NCI-H1930 (cell line): ENCODE measurements at places on chromosomes 11 and 22.

DNA sequence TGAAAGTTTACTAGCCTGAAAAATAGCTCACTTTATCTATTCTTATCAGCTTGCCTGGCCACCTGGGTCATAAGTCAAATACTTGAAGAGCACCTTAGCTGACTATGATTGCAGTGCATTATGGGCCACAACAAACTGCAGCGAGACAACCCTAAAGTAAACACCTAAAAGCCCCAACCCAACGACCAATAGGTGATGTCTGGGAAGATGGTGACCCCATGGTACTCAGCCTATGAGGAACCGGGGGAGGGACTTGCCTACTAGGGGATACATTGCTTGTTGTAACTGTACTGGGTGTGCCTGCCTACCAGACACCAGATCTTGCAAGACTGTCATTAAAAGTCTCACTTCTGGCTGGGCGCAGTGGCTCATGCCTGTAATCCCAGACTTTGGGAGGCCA is 35.6 kb upstream of the APOBEC3A start:
- DNase-seq: no peak

- DNase-seq: no peak
Measured at GRCh38 chr11:2731130-2732125, 31.6 kb upstream of the KCNQ1OT1 start.

- DNase-seq: no peak
Measured at GRCh38 chr11:46306296-46306853, 28.9 kb downstream of the CREB3L1 start.

GRCh38 chr11:109511598-109511997 is 89.6 kb downstream of the C11orf87 start:
- no peak for DNase-seq

- DNase-seq: no peak
Measured at GRCh38 chr11:88421530-88421929, 84.0 kb upstream of the CTSC start.

- no peak for DNase-seq
Measured at GRCh38 chr11:35116762-35117640, 22.0 kb upstream of the CD44 start.

GRCh38 chr11:11512502-11512901 is 109.3 kb downstream of the GALNT18 start:
- no peak for DNase-seq

DNA sequence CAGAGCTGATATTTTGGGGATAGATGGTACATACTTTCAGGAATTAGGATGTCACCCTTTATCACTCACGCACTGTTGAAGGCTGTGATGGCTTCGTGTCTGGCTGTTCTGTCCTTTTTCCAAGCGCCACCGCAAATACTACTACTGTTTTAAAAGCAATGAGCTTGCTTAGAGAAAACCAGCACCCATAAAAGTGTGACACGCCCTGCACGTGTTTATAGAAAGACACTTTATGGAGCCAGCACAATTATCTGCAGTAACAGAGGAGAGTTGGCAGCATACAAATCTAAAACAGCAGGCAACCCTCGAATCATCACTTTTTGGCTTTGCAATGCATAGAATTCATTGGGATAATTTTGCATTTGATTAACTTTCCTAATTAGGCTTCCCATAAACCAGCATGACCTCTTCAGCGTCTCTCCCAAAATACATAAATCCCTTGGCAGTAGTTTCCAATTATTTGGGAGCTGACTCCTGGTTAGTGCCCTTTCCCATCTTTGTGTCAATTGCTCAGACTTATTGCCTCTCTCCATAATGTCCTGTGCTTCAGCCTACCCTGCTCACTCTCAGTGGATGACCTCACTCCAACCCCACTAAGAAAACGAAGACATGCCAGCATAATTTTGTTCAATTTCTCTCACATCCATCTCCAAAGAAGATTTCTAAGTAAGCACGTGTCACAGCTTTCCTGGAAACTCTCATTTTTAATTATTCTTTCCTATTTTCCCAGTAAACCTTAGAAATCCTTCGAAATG is 118.7 kb upstream of the LARGE1 start:
- no peak for DNase-seq
